NCI-H2107 (cell line): ENCODE measurements at places on chromosomes 3 and 15.

GRCh38 chr3:30426293-30426993 is 180.0 kb upstream of the TGFBR2 start:
- DNase-seq, result no peak

DNA sequence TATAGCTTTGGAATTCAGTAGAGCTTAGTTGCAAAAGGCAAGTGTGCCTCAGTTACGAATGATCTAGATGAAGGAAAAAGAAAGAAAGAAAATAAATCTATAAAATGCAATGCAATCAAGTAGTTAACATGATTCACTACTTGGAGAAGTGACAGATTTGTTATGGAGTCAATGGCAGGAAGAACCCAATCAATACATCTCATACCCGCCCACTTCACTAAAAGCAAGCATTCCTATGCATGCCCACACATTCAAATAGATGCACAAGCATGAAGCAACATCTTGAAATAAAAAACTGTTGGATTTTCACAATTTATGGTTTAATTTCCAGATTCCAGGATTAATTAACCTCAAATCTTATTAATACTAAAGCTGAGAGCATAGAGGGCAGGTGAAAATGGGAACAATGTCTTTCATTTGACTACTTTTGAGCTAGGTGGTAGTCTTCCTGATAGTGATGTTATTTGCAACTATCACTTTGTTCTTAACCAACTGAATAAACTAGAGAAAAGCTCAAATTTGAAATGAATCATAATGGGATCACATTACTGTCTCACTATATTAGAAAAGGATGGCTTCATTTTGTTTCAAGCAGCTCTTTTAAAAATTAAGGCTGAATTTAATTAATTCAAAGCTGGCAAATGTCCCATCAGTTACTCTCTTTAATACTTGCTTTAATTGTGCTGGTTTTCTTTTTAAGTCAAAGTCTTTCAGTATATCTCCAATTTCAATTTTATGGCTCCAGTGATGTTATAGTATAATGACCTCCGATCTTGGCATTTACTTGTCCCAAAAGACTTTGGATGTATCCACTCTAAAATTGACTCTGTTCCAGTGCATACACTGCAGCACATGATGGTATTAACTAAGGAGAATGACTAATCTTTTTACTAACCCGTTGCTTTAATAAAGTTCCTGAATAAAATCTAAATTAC is 46.7 kb upstream of the CCDC50 start:
- no peak for DNase-seq

DNA sequence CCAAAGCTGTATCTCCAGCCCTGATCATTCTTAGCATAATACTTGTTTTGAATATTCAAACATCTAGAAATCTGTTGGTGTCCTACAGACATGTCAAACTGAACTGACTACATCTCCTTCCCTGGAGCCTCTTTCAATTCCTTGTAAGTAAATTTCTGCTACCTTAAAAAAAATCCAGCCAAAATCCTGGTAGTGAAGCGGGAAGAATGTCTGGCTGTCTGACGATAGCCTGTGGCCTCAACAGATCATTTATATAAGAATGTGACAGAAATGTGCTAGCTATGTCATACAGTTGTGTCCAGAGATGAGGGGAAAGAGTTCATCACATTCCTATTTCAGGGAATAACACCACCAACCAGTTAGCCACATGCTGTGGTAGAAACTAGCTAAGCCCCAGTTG is 18.6 kb upstream of the TM6SF1 start:
- no peak for DNase-seq

GRCh38 chr3:13894096-13894806 is 14.4 kb upstream of the WNT7A start:
- DNase-seq, result no peak

GRCh38 chr3:124810970-124811369 is 76.2 kb downstream of the ITGB5 start:
- DNase-seq, result no peak

DNA sequence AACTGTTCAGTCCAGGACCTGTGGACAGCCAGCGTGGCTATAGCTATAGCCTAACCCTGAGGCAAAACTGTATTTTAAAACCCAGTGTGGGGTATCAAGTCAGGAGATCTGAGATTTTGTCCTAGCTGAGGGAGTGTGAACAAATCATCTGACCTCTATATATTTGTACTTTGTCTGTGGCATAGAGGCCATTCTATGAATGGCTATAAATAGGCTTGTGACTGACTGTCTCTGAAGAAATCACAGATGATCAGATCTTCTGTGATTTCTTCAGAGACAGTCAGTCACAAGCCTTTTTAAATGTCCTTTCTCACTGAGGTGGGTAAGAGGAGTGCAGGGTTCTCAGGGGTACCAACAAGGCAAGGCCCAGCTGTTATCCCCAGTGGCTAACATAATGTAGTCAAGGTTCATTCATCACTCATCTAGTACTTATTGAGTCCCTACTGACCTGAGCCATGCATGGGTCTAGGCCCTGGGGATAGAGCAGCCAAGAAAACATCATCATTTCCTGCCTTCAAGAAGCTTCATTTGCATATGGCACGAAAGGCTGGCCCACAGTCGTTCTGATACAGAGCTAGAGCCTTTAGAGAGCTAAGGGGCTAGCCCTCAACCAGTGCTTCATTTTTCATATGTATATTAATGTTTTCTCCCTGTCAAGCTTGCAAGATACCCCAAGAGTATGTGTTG is 53.3 kb downstream of the TIPARP start:
- no peak for DNase-seq

DNA sequence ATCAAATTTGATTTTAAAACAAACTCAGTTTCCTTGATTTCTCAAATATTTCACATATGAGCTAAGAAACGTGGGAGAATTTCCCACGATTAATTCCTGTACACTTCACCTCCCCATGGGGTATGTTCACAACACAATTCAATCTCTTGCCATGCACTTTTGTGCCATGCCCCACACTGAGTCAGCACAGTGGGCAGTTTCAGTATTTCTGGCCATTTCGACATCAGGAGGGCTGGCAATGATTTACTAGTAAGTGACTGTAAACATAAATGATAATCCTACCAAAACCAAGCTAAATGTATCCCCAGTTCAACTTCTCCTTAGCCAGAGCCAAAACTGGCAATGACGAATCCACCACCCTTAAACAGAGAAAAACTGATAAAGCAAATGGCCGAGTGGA is 293.6 kb downstream of the FGF12 start:
- no peak for DNase-seq

DNA sequence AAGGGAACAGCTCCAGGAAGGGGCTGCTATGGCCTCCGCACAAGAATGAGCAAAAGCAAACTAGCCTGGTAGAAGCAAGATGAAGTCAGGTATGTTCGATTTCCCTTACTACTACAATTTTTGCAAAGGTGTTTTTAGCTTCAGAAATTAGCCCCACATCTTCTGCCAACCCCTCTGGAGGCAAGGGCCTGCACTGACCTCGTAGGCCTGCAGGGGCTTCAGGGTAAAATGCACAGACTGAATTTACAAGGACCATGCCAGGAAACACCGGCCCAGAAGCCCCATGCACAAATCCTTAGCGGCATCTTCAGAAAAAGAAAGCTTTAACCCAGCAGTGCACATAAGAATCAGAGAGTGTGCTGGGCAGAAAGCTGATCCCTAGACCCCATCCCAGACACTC is 53.0 kb downstream of the SLC6A1 start:
- DNase-seq, result no peak

DNA sequence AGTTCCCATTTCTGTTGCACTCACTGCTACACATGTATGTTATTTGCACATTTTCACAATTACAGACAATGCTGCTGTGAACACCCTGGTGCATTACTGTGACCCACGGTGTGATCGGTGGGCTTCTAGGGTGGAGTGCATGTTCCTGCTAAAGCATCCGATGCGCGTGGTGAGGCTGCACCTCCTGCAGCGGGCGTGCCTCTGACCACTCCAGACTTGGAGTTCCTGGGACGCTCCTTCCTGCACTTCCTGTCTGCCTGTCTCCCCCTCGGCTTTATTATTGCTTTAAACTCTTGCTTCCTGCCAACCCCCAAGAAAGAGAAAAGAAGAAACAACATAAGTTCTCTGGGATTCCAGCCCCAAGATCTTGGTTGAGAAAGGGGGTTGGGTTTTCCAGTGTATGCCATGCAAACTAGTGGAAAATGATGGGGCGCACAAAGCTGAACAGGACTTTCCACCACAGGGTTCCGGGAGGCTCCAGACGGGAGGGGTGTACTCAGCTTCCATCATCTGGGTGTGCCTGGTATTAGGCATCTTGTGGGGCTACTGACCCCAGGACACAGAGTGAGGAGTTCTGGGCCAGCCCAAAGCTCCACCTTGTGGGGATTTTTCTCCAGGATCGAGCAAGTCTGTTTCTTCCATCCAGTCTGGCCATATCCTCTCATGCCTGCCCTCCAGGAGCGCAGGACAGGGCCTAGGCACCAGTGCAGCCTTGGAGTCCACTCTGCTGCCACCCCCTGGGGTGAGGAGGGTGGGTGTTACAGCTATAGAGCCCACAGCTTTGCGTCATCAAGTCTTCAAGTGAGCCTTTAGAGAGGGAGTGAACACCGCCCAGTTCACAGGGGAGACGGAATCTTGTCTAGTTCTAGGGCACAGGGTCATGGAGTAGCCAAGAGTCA is 11.2 kb downstream of the RPL32 start:
- DNase-seq, result no peak

- DNase-seq, result no peak
Observed at GRCh38 chr15:50886611-50887345, 21.7 kb upstream of the AP4E1 start.

GRCh38 chr3:158452334-158452733 is 118.7 kb upstream of the MLF1 start:
- DNase-seq, result no peak

DNA sequence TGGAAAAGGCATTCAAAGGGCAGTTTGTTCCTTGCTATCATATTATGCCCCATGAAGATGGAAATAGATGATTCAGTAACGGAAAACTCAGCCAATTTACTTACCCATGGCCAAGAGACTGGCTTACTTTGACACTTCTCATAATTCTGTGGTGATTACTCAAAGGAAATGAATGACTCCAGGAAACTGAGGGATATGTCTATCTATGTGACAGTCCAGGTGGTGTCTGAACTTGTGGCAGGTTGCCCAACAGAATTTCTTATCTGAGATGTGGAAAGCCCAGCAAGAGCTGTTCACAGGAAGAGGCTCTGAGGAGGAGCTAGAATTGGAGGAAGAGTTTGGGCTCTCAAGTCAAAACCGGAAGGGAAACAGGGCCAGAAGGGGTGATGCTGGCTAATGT is 91.2 kb downstream of the KCNAB1 start:
- DNase-seq, result no peak

DNA sequence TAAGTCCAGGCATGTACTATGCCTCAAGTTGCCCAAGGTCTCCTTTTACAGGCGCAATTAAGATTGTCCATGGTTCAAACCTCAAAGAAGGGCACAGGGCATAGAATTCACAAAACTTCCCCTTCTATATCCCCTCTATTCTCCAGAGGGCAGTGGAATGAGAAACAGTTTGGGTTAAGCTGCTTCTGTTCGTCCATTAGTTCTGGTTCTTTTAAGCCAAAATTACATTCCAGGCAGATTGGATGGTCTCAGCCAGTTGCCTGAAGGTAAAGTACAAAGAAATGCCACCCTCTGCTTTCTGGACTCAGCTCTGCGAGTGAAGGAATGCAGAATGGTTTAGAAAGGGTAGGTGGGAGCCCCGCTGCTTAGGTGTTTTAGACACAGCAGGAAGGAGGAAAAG is 200.7 kb downstream of the GREM1 start:
- no peak for DNase-seq

GRCh38 chr3:136995652-136996051 is 37.9 kb downstream of the IL20RB start:
- DNase-seq, result no peak

- DNase-seq, result no peak
Observed at GRCh38 chr15:60044636-60045270, 40.6 kb downstream of the FOXB1 start.

GRCh38 chr3:167839460-167840134 is 104.1 kb downstream of the SERPINI1 start:
- DNase-seq, result no peak

DNA sequence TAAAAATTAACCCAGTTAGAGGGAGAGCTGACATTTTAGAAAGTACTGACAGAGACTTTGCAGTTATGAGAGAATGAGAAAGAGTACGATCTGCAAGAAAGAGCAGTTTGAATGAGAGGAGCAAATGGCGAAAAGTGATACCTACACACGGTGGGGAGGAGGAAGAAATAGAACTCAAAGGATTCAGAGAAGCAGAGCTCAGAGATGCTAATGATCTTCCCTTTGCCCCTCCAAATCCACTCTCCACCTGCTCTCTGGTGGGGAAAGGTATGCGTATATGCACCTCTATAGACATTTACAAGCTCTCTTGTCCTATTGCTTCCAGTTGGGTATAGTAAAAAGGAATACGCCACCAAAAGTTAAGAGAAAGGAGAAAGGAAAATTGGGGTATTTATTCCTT is 123.3 kb upstream of the TTC14 start:
- DNase-seq, result no peak
